Stimulated activated CD4-positive, alpha-beta T cell treated with anti-CD3 and anti-CD28 coated beads, TNF-alpha, amount 100 ng/mL, for 1 hour (primary cell): ENCODE measurements at places on chromosomes 3 and 15.

DNA sequence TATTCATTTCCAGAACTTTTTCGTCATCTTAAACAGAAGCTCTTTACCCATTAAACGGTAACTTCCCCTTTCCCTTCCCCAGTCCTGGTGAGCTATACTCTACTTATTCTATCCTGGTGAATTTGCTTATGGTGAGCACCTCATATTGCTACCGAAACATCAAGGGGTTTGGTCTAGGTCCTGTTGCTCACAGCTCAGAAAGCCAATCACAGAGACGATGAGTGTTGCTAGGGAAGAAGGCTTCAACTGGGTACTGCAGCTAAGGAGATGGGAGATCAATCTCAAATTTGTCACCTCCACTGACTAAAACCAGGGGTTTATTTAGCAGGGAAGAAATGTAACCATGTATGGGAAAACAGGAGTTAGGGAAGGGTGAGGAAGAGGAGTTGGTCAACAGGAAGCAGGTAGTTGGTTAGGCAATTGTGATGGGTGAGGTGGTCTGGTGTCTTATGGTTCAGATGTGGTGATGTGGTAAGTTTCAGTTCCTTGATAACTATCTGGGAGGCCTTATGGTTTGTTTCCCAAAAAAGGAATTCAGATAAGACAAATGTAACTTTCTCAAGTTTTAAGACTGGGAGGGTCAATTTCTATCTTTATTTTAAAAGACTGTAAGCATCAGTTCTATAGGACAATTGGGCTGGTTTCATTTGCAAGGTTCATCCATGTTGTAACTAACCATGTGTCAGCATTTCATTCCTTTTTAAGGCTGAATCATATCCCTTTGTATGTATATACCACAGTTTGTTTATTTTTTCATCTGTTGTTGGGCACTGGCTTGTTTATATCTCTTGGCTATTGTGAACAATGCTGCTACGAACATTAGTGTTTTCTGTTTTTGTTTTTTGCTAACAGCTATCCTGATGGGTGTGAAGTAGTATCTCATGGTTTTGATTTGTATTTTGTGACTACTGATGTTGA is 24.3 kb downstream of the ARHGAP11B start:
- DNase-seq, result no peak

GRCh38 chr15:90685591-90686434 is 31.3 kb upstream of the BLM start:
- no peak for DNase-seq

GRCh38 chr3:64187065-64187959 is 38.0 kb downstream of the PRICKLE2 start:
- DNase-seq, result no peak

- DNase-seq, result no peak
Observed at GRCh38 chr15:38205526-38206272, 46.9 kb upstream of the SPRED1 start.

GRCh38 chr15:37885651-37886050 is 48.8 kb upstream of the TMCO5A start:
- no peak for DNase-seq

GRCh38 chr3:196677353-196677752 is 34.7 kb downstream of the CEP19 start:
- no peak for DNase-seq

DNA sequence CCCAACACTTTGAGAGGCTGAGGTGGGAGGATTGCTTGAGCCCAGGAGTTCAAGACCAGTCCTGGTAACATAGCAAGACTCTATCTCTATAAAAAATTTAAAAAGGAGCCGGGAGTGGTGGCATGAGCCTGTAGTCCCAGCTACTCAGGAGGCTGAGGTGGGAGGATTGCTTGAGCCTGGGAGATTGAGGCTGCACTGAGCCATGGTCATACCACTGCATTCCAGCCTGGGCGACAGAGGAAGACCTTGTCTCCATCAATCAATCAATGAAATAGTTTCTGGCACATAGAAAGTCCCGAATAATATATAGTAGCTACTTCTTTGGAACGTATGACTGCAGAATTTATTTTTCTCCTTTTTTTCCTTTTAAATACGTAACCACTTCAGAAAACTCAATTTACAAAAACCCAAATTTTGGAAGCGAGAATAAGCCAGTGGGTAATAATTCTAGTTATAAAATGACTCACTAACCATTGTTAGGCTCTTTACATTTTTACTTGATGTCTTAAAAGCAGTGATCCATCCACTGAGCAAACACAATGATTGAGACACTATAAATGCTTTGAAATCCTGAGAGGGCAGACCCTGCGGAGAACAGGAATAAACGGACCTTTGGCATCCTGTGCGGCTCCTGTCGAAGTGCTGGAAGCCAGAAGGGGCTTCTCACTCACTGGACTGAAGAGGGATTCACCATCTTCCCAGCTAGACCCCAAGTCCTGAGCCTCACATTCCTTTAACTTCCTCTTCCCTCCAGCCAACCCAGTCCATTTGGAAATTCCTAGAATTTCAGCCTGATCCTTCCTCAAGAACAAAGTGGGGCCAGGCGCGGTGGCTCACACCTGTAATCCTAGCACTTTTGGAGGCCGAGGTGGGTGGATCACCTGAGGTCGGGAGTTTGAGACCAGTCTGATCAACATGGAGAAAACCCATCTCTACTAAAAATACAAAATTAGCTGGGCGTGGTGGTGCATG is 68.4 kb upstream of the MFGE8 start:
- no peak for DNase-seq

DNA sequence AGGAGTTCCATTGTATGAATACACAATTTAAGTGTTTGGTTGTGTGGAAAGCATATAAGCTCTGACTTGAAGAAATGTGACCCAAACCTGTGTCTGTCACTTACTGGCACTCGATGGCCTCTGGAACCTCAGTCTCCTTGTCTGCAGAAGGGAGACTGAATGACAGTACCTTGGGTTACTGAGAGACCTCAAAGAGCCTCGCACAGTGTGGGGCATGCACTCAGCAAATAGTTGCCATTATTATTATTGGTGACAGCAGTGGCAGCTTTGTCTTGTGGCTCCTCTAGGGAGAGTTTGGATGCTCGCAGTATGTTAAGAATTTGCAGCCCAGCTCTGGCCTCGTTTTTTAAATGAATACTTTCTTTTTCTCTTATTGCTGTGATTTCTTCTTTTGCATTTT is 43.4 kb downstream of the EEFSEC start:
- no peak for DNase-seq
